Neural progenitor cell (in vitro differentiated cells): ENCODE measurements at places on chromosomes 3 and 15. TPM values are rescaled to one million over a fixed set of nuclear protein-coding genes. Genes with fewer than 3 reads are reported as not detected.
A peak's percentile ranks its signal among the peaks of the same experiment; 100 is the strongest.

DNA sequence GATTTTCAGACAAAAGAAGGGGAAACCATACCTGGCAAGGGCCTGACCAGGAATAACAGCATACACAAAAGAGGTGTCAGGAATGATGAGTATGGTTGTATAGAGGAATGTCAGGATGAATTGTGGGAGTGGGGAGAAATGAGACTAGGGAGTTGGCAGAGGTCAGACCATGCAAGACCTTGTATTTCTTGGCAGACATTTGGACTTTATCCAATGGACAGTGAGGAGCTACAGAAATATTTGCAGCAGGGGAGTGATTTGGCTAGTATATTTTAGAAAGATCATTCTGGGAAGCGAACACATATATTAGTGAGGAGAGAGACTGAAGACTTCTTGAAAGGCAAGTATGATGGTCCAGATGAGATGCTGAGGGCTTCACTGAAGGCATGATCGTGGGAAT, 25.4 kb upstream of the ALPK3 start:
- peaks cover 4% of the 10 kb centered on the region for H3K36me3 ChIP-seq
- DNase-seq = no peak
- H3K4me3 ChIP-seq = no peak overlapping the region
- no peaks in the 10 kb centered on the region for H3K27me3 ChIP-seq

DNA sequence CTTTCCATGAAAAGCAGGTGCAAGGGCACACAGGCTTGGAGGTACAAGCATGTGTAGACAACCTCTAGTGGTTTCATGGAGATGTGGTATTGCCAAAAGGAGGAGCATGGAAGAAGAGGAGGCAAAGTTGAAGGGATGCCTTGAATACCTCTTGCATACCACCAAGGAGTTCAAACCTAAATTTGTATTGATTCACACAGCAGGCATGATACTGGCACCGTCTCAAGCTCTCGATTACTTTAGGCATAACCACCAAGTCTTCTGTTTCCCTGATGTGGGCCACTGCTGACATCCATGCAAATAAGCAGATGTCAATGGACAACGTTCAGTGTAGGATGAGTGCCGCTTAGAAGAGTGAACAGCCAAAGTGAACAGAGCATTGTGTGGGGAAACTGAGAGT, 87.1 kb downstream of the SCN11A start:
- DNase-seq = no peak
- no peaks in the 10 kb centered on the region for H3K27me3 ChIP-seq
- no peaks in the 10 kb centered on the region for H3K36me3 ChIP-seq
- H3K27ac ChIP-seq = no peak overlapping the region

DNA sequence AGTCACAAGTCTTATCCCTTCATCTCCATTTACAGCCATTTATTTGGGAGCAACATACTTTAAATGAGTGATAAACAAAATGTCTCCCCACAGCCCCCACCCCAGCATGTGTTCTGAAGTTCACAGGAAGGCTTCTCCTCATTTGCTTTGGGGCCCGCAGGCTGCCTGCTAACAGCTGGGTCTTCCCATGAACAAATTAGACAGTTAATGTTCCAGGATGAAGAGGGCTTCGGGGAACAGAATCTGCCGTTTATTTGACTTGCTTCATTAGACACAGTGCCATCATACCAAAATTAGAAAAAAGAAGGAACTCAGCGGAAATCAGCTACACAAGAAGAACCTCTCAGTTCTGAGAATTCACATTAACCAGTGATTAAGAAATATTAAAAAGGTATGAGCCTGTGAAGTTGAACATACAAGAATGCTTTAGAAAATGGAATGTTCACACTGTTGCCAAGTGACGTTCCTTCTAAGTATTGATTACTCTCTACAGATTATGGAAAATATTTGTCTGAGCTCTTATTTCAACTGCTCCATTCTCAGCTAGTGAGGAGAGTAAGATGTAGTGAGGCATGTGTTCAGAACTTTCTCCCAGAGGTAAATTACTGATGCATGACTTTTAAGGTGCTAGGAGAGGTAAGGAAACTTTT, 107.5 kb upstream of the THBS1 start:
- H3K4me1 ChIP-seq = no peaks in the 10 kb centered on the region
- H3K36me3 ChIP-seq = no peaks in the 10 kb centered on the region
- H3K27me3 ChIP-seq = no peaks in the 10 kb centered on the region
- no peak overlapping the region for H3K4me3 ChIP-seq
- H3K27ac ChIP-seq = no peak overlapping the region

- H3K4me1 ChIP-seq = peaks cover 47% of the 10 kb centered on the region
- peaks cover 10% of the 10 kb centered on the region for H3K27me3 ChIP-seq
- peak within 1 kb of the TSS; percentile 32 for H3K27ac ChIP-seq
- peak within 1 kb of the TSS; percentile 95 for H3K4me3 ChIP-seq
These were observed at the start of gene ITGB5 for GRCh38 chr3:124887177-124887931. Gene ITGB5 (minus strand): TSS chr3:124887365. CDS start chr3:124887000, 365 bp downstream.

DNA sequence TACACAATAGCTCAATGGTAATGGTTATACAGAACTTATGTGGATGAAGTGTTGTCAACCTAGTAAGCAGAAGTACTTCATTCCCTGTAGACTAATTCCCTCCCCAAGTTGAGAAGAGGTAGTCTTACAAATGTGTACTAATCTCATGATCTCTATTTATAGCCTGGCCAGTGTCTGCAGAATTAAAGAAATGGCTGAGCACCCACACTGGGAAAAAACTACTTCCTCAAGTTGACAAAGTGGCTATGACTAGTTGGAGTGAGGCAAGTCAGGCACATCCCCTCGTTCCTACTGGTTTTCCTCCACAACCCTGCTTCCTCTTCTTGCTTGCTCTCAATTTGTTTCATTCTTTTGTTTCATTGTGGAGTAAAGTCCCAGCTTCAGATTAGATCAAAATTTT, 566.7 kb upstream of the ZNF717 start:
- H3K4me1 ChIP-seq = peaks cover 4% of the 10 kb centered on the region
- H3K27me3 ChIP-seq = no peaks in the 10 kb centered on the region

DNA sequence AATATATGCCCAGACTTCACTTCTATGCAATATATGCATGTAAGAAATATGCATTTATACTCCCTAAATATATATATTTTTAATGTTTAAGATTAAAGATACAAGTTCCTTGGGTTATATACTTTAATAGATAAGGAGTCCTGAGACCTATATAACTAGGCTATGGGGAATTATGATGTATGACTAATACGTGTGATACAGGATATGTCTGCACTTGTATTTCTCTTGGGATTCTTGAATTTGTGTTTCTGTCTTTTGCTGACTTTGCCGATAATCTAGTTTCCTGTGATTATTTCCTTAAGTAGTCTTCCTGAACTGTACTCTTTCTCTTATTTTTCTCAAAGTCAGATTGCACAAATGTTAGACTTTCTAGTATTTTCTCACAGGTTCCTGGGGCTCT, 109.6 kb downstream of the PIK3CB start:
- no peaks in the 10 kb centered on the region for H3K36me3 ChIP-seq
- DNase-seq = no peak
- H3K27ac ChIP-seq = no peak overlapping the region

GRCh38 chr3:12705981-12706380, 42.1 kb upstream of the RAF1 start:
- no peaks in the 10 kb centered on the region for H3K4me1 ChIP-seq
- no peaks in the 10 kb centered on the region for H3K36me3 ChIP-seq
- H3K4me3 ChIP-seq = no peak overlapping the region
- no peak overlapping the region for H3K27ac ChIP-seq
- H3K27me3 ChIP-seq = no peaks in the 10 kb centered on the region

PRICKLE2 gene
- total RNA-seq = 10.7 and 11.5 TPM in 2 replicates
